ENCODE measurements at places on chromosomes 7 and 10. TPM values are rescaled to one million over a fixed set of nuclear protein-coding genes. Genes with fewer than 3 reads are reported as not detected.

DNA sequence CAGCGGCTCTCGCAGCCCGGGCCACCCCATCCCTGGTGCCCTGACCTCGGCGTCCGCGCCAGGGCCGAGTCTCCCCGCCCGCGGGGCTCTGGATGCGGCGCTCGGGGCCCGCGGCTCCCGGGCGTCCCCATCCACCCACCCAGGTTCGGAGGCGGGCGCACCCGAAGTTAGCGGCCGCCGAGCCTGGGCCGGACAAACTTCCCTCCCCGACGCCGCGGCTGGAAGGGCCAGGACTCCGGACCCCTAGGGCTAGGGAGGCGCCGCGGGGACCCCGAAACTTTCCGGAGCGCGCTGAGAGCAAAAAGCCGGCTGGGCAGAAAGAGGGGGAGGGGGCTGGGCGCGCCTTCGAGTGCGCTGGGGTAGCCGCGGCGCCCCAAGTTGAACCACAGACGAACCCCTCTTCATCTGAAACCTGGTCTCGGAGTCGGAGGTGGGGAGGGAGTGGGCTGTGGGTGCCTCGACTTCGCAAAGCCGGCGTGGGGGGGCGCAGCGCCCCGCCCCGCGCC is 3.7 kb upstream of the ELFN1 start:
- DNase-seq = no peak

- no peak for DNase-seq
Observed at GRCh38 chr10:126137562-126138221, 241.3 kb downstream of the FANK1 start.

Gene GOLGA7B
- total RNA-seq = 0.44 TPM

Gene JAKMIP3
- total RNA-seq = 0.13 TPM

Gene TUBAL3
- total RNA-seq = not detected

Gene SAP25
- total RNA-seq = 14.3 TPM

Gene CCDC172
- not detected for total RNA-seq
